ENCODE measurements at places on chromosomes 4 and X.

DNA sequence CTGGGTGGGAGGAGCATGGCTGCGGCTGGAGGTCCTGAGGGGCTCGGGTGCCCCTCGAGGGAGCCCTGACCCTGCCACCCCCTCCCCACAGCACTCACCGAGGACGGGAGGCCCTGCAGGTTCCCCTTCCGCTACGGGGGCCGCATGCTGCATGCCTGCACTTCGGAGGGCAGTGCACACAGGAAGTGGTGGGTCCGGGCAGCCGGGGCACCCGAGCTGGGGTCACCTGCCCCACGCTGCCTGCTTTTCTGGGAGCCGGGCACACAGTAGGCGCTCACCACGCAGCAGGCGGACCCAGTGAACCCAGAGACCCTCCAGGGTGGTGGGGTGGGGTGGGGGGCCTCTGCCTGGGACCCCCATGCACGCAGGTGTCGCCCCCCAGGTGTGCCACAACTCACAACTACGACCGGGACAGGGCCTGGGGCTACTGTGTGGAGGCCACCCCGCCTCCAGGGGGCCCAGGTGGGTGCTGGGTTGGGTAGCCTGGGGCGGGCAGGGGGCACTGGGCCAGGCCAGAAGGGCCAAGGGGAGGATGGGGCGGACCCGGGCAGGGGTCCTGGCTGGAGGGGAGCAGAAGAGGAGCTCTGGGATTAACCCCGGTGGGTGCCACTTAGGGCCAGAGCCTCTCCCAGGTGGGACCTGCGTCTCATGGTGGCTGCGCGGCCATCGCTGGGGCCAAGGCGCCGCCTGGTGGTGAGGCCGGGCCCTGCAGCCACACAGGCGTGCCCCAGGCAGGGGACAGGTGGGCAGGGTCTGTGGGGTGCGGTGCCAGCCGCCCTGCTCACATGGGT is 1.4 kb downstream of the HGFAC start:
- peak; percentile 21 for DNase-seq

GRCh38 chrX:17987783-17988182 is 126.7 kb upstream of the RAI2 start:
- no peak for DNase-seq

GRCh38 chr4:111633663-111634266 is 511.5 kb upstream of the FAM241A start:
- DNase-seq = no peak

DNA sequence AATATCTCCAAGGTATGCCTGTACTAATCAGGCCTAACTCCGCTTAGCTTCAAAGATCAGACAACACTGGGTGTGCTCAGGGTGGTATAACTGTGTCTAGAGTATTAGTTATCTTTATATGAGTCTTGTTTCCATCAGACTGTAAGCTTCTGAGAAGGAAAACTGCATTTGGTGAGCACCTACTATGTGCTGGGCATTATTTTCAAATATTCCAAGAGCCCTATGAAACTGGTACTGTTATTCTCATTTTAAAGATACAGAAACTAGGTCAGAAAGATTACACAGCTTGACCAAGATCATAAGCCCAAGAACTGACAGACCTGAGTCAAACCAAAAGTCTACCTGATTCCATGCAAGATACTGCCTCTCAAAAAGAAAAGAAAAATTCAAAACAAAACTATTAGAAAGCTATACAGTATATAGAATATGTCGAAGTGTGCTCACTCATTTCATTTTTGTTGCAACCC is 44.4 kb downstream of the LRBA start:
- no peak for DNase-seq

DNA sequence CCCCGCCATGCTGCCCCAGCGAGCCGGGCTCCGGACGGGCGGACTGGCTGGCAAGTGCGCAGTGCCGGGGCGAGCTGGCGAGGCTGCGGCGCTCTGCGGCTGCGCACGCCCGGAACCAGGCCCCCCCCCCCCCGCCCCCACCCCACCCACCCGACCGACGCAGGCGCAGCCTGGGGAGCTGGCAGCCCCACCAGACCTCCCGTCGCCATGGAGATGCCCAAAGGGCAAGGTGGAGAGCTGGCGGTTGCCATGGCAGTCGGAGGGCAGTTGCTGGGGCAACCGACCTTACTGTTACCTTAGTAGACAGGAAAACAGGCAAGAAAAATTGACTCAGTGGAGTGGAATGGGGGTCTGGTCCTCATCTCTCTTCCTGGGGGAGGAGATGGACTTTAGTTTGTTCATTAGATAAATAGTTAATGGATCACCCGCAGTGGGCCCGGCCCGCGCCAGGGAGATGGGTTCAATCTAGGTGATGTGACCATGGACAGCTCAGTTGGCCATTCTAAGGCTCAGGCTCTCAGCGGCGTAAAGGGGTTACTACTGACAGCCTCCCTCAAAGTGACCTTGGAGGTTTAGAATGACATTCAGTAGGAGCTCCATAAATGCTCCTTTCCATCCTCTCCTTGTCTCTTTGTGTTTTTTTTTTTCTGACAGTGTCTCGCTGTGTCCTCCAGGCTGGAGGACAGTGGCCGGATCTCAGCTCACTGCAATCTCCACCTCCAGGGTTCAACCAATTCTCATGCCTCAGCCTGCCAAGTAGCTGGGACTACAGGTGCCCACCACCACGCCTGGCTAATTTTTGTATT is at the start of gene PCSK1N:
PCSK1N (minus strand) TSS at position 87 of the 806 bp plus-strand sequence; CDS start at position 9, 78 bp downstream.
- no peak for DNase-seq

DNA sequence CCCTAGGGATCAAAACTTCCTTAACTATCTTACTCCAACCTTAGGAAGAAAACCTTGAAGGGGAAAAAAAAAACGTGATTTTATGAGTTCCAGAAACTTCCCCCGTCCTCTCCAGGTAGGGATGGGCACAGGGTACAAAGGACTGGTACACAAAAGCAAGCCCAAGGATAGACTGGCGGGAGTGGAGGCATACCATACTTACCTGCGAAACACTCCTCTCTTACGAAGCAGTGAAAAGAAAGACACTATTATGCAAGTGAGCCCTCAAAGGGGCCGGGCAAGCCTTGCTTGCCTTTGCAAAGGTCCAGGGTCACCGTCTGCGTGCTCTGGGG is 651 bp downstream of the TSPAN6 start:
- no peak for DNase-seq

GRCh38 chrX:128020701-128021100 is 31.5 kb downstream of the ACTRT1 start:
- DNase-seq = peak; percentile 55

- peak; percentile 22 for DNase-seq
Measured at GRCh38 chrX:10833299-10834169, 213.1 kb upstream of the MID1 start.

DNA sequence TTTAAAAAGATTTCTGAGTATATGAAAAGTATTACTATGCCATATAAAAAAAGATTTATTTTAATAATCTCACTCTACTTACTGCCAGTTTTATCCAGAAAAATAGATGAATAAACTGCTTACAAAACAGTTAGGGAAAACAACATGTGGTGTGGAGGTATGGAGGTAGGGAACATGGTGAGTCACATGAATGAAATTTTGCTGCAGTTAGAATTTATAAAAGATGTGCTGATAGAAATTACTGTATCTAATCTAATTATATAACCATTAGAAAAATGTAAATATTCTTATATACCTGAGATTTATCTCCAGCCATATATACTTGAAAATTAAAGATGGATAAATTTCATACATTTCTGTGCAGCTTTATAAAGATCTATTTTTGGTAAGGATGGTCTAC is 184.0 kb upstream of the ANK2 start:
- DNase-seq = peak; percentile 5

DNA sequence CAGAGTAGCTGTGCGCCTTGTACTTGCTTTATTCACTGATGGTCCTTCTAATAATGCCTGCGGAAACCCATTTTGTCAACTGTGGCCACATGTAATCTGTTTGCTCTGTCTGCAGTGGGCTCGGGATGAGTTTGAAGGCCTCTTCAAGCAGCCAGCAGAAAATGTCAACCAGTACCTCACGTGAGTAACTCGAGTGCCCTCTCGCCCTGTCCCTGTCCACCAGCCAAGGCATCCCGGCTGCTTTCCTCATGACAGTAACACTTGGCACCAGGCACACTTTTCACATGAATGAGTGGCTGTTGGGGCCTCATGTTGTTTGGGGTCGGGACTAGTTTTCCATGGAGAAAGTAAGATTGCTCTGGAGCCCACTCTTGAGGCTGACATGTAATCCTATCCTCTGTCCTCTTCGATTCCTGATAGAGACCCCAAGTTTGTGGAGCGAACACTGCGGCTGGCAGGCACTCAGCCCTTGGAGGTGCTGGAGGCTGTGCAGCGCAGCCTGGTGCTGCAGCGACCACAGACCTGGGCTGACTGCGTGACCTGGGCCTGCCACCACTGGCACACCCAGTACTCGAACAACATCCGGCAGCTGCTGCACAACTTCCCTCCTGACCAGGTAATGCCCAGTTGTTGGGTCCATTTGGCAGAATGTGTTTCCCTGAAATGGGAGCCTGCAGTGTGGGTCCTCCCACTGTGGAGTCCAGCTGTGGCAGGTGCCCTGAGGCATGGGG is 8.8 kb upstream of the CDK16 start:
- DNase-seq = no peak

DNA sequence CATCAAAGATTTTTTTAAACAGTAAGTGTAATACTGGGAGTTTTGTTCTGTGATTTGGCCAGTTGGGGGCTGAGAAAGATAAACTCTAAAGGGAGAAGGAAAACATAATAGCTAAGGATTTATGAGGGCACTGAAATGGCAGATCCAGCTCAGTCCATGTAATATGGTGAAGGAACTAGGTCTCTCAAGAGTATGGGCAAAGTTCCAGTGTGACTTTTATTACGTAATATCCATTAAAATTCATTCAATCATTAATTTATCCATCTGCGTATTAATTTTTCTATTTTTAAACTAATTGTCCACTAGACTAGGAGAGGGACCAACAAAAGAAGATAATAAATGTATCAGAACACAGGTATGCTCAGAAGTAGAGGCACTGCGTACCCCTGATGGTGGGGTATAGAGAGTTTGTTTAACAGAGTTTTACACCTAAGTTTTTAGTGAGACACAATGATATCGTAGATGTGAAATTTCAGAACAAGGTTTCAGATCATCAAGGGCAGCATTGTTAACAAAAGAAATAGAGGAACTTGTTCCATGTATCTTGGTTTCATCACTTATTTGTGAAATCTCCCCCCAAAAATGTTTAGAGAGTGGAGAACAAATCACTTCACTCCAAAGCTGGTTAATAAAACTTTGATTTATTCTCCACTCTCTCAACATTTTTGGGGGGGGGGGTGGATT is 351.1 kb downstream of the GRXCR1 start:
- DNase-seq = no peak

DNA sequence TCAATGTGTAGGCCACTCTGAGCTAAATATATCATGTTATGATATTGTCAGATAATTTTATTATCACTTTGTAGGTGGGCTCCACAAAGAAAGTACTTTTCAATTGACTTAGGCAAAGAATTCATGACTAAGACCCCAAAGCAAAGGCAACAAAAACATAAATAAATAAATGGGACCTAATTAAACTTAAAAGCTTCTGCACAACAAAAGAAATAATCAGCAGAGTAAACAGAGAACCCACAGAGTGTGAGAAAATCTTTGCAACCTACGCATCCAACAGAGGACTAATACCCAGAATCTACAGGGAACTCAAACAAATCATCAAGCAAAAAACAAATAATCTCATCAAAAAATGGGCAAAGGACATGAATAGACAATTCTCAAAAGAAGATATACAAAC is 15.2 kb upstream of the PDLIM5 start:
- DNase-seq = no peak

DNA sequence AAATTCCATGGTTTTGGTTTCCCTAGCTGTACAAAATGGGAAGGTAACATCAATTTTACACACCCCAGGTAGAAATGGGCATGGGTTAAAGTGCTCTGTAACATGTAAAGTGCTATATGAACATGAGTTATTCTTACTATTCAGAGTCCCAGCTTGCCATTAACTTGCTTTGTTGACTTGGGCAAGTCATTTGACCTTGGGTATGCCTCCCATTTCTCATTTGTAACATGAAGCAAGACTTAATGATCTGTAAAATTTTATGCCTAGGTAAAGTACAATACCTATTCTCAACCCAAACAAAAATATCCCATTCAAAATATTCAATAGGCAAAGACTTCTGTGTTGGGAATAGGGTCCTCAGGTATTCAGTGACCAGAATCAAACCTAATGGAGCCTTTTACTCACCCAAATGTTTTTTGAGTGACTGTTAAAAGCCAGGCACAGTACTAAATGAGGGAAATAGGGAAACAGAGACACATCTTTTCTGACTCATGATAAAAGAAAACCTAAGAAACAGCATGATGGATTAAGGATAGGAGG is 126.6 kb downstream of the SH3RF1 start:
- DNase-seq = no peak

DNA sequence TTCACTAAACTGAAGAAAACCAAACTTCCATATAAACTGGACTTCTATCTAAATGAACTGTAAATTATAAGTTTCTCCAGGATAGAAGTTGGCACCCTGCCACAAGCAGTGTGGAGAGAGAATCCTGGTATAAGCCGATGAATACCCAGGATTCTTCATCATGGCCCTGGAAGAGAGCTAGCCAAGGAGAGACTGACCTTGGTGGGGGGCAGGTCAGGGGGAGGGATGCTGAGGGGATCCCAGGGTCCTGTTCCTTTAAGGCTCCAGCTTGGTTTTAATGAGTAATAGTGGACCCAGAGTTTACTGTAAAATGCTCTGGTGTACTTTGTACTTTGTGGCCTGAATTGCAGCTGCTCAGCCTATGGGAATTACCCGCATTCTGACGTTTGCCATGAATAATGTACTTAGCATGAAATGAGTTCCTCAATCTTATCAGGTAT is 16.9 kb downstream of the RASSF6 start:
- DNase-seq = peak; percentile 62

GRCh38 chr4:7771541-7772507 is 167.8 kb downstream of the AFAP1 start:
- no peak for DNase-seq

- no peak for DNase-seq
Measured at GRCh38 chr4:45064741-45065140, 338.4 kb upstream of the GNPDA2 start.

- DNase-seq = peak; percentile 32
Measured at GRCh38 chr4:40194602-40195161, 2.1 kb upstream of the RHOH start.

DNA sequence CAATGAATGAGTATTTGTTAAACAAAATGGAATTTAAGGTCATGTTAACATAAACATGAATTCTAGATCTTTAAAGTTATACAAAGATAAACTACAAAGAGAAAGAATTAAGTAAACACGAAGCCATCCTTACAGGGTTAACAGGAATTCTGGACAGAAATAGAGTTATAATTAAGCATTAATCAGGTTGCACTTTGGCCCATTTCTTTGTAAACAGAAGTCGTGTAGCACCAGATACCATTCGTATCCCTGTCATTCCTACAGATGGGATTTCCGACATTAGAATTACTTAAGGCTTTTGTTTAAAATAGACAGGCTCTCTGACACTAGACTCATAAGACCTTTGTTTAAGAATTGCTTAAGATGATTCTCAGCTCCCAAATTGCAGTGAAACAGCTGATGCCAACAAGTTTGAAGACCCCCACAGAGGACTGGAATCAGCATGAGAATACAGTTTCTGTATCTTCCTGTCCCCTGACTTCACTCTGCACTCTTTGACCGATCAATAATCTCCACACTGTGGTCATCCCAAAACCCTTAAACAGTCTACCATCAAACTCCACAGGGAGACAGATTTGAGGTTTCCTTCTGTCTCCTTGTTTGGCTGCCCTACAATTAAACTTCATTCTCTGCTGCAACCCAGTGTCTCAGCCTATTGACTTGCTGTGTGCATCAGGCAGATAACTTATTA is 22.3 kb upstream of the TMEM150C start:
- no peak for DNase-seq
